ENCODE measurements at places on chromosomes 4 and X. TPM values are rescaled to one million over a fixed set of nuclear protein-coding genes. Genes with fewer than 3 reads are reported as not detected.

The CXCL10 gene
- 12.7 TPM for total RNA-seq

The TGIF2LX gene
- not detected for total RNA-seq

The SPANXC gene
- total RNA-seq = not detected

The ATOH1 gene
- not detected for total RNA-seq

The UGT2B10 gene
- not detected for total RNA-seq

The CXorf51B gene
- total RNA-seq = not detected

The SORBS2 gene
- total RNA-seq = 175 TPM

The IGFBP7 gene
- total RNA-seq = 2,270 TPM

The SLC7A11 gene
- 36.9 TPM for total RNA-seq

The PITX2 gene
- total RNA-seq = not detected

The NPY2R gene
- not detected for total RNA-seq

The TKTL2 gene
- not detected for total RNA-seq

The NUDT6 gene
- 6.9 TPM for total RNA-seq

The MXRA5 gene
- 0.44 TPM for total RNA-seq

The ZMAT1 gene
- 1.6 TPM for total RNA-seq

The DGAT2L6 gene
- total RNA-seq = not detected

The SNCA gene
- total RNA-seq = 79.8 TPM

The ERAS gene
- total RNA-seq = not detected

The RHOXF2B gene
- not detected for total RNA-seq

The PCYT1B gene
- not detected for total RNA-seq

The EVC2 gene
- 11.7 TPM for total RNA-seq

The GUCY1A1 gene
- total RNA-seq = 0.70 TPM

The OCIAD2 gene
- total RNA-seq = 58.9 TPM

The RBMXL3 gene
- total RNA-seq = not detected

The FAM133A gene
- not detected for total RNA-seq

The HSPA4L gene
- 6.9 TPM for total RNA-seq

The FAM53A gene
- total RNA-seq = 7.8 TPM

The STOX2 gene
- 1.1 TPM for total RNA-seq

The PPP1R2C gene
- total RNA-seq = not detected

The SCOC gene
- total RNA-seq = 45.7 TPM

The BMPR1B gene
- 0.24 TPM for total RNA-seq

The RBM47 gene
- 2.0 TPM for total RNA-seq

The TEX13C gene
- not detected for total RNA-seq

The SLC10A4 gene
- total RNA-seq = not detected

The PAGE5 gene
- not detected for total RNA-seq

The ETDC gene
- total RNA-seq = not detected

The PFKFB1 gene
- total RNA-seq = not detected

The TEX13A gene
- not detected for total RNA-seq

The KLB gene
- total RNA-seq = not detected

The UGT2A1 gene
- not detected for total RNA-seq

The SCD5 gene
- total RNA-seq = 28.4 TPM

The MAGEC2 gene
- not detected for total RNA-seq

The LINC00632 gene
- total RNA-seq = 7.2 TPM

The ZNF157 gene
- not detected for total RNA-seq

Data from glomerular endothelial cell (primary cell).